HEK293T (cell line): ENCODE measurements at places on chromosomes 4 and X.

DNA sequence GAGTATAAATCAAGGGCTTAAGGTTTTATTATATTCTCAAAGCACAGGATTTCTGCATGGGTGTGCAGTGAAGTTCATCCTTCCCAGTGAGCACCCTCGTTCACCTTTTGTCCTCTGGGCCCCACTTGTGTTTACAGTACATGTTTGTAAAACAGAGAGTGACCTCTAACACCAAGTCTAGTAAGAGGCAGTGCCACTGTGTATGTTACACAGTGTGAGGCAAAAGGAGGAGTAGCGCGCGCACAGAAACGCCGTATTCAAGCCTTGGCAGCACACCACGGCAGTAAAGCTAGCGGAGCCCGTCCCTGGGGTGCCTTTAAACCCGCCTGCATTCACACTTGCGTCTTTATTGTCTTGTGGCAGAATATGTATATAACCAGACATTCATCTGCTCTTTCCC is 51.9 kb downstream of the CCNI start:
- no peak for DNase-seq

DNA sequence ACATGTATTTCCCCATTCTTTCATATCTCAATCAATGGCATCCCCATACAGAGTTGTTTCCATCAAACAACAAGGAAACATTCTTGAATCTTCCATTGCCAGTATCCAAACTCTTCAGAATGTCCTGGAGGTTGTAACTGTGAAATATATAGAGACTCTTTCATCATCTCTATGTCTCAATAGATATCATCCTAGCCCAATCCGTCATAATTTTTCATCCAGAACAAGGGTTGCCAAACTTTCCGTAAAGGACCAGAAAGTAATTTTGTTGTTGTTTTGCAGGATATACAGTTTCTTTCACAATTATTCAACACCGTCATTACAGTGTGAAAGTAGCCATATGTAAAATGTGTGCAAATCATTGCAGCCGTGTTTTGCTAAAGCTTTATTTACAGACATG is 15.2 kb upstream of the CXCL6 start:
- no peak for DNase-seq

DNA sequence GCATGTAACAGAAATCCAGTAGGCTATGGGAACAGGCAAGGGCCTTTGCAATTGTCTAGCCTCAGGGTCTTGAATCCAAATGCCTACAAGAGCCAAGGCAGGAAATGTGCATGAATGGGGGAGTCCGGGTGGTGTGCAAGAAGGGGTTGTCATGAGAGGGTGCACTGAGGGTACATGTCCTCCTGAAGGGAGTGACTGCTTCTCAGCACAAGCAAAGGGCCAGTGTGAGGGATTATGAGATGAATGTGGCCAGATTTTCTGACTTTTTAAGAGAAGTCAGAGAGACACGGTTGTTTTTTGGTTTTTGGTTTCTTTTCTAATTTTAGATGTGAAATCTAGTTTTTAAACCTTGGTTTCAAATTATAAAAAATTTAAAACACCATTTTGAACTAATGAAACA is 76.5 kb upstream of the LSM6 start:
- no peak for DNase-seq

DNA sequence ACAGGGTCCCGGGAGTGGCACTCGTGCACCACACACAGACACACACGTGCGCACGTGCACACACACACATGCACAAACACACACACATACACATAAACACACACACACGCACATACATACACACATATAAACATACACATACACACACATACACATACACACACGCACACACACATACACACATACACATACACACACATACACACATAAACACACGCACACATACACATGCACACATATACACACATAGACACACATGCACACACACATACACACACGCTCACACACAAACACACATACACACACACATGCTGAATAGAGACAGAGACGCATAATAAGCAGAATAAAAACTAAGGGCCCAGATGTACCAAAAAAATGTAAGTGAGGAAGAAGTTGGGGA is 332.2 kb upstream of the CXorf51B start:
- DNase-seq, result no peak

- no peak for DNase-seq
Measured at GRCh38 chr4:151573945-151574344, 165.0 kb downstream of the FHIP1A start.

- DNase-seq, result no peak
Measured at GRCh38 chr4:148097801-148098200, 344.4 kb downstream of the NR3C2 start.

DNA sequence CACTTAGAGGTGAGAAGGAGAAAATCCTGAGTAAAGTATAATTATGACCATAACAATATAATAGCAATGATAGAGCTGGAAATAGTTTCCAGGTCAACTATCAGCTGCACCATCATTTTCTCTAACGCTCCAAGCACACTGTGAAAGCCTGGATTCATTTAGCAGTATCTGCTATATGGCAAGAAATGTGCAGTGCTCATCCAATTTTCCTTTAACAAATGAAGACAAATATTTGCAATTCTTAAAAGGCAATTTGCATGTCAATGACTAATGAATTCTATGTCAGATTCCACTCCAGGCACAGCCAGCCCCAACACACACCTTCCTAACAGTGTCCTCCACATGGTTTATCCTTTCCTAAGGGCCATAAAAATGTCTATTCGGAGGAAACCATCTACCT is 12.7 kb downstream of the PRSS12 start:
- DNase-seq, result no peak

DNA sequence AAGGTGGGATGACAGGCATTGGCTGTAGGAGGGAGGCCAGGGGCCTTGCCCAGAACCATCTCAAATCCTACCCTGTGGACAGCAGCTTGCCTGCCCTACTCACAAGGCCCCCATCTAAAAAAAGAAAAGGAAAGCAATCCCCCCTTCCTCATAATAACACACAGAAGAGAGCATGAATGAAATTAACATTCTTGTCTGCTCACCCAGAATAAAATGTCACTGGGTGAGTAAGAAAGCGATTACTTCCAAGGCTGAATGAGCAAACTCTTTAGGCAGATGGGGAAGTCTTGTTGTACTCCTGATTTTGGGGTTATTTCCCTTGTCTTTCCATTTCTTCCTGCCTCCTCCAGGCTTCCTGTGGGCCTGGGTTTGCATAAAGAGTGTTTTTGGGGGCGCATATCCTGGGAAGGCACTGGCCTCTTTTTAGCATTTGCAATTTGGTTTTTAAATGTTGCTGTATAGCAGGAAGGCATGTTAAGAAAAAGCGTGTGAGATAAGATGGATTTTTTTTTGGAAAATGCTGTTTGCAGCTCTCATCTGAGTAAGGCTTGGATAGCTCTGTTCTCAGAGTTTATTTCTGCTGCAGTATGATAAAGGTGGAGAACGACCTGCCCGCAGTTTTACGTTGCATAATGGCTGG is 248.3 kb upstream of the GATB start:
- no peak for DNase-seq

- no peak for DNase-seq
Measured at GRCh38 chrX:153514259-153514658, 3.2 kb upstream of the ATP2B3 start.
